ENCODE measurements at places on chromosomes 6 and 20. TPM values are rescaled to one million over a fixed set of nuclear protein-coding genes. Genes with fewer than 3 reads are reported as not detected.

DNA sequence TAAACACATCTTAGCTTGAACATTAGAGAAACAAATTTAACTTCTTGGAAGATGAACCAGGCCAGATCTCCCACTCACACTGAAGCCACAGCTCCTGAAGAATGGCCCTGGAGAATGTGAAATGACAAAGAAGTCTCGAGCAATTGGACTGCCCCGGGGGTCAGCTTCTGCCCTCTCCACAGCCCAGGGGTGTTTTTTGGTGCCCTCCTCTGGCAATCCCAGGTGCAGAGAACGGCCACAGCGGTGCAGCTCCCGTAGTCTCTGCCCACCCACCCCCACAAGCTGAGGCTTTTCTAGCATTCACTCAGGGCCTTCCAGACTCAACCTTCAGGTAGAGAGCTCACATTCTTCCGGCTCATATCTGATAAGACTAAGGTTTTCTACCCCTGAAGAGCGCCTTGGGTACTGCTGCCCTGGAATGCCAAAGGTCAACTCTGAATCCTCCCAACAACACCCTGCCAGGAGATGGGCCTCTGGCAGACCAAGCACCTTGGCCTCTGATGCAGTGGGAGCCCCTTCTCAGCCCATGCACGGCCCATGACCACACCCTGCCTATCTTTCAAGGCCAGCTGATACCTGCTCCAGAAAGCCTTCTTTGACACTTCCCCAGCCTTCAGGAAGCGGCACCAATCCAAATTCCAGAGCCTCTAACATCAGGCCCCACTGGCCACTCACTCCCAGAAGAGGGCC, 208.3 kb downstream of the SYNDIG1 start:
- DNase-seq, result no peak

GRCh38 chr6:31336896-31337496, 20.0 kb downstream of the HLA-B start:
- DNase-seq, result no peak

DNA sequence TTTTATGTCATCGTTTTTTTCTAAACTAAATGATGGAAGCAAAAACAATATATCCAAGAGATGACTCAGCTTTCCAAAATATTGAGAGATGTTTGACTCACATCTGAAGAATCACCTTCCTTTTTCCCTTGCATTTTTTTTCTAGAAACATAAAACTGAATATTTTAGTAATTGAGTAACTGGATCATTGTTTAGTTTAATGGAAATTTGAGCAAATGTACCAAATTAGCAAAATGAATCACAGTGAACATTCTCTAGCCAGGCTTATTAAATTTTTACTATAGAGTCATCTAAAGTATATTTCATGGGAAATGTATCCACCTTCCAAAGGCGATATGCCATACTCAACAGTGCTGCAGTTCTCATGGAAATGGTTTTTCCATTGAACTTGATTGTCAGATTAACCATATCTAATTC, 145.5 kb downstream of the TENT5A start:
- DNase-seq, result no peak

DNA sequence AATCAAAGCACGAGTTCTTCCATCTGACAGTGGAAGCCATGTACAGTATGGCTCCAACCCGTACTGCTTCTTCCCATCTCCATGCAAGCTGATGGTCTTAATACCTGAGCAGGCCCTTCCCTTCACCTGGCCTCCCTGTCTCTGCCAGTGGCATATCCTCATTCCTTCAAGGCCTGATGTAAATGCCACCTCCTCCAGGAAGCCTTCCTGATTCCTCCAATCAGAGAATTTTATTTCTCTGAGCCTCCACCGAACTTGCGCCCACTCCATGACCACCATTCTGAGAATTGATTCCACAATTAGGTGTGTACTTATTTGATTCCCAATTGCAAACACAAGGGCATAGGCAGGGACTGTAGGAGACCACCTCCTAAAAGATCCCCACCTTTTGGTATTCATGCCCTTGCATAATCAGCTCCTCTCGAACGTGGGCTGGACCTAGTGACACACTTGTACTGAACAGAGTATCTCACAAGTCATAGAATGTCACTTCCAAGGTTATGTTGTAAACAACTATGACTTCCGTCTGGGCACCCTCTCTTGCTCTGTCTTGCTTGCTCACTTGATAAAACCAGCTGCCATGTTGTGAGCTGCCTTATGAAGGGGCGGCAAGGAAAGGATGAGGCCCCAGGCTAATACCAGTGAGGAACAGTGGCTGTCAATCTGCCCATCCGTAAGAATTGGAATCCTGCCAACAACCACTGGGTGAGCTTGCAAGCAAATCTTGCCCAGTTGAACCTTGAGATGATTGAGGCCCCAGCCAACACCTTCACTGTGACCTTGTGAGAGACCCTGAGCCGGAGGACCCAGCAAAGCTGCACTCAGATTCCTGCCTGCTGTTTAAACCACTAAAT, 38.8 kb downstream of the CPNE5 start:
- no peak for DNase-seq

GRCh38 chr6:5584078-5584482, 322.8 kb downstream of the FARS2 start:
- DNase-seq, result no peak

GRCh38 chr6:46287681-46288080, 116.9 kb upstream of the ENPP5 start:
- no peak for DNase-seq

- DNase-seq, result peak; percentile 50
Measured at GRCh38 chr6:30884521-30885480, 482 bp downstream of the DDR1 start.

DNA sequence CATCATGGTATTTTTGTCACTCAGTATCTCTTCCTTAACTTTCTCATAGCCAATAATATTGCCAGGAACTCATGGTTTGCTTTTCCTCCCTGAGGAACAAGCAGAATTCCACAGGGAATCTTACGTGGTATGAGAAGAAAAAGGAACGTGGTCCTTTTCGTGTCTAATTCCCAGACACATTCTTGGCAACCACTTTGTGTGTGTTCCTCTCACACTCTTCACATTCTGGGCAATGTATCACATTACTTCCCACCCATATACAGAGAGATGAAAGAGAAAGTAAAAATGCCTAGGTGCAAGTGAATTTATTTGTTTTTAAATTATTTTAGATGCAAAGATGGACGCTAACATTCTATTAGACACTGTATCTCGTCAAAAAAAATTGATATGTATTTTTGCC, 102.7 kb downstream of the PTPRK start:
- DNase-seq, result no peak

GRM4 gene
- total RNA-seq, result not detected

ITPR3 gene
- total RNA-seq, result 7.1 TPM

IPCEF1 gene
- total RNA-seq, result not detected

PPIL6 gene
- 8.8 TPM for total RNA-seq

Data from MG63 (cell line).